Heart right ventricle (tissue), 16 donors: ENCODE measurements at places on chromosomes 7 and 10. TPM values are rescaled to one million over a fixed set of nuclear protein-coding genes. Genes with fewer than 3 reads are reported as not detected.

GRCh38 chr10:119412244-119413092 lies 130.1 kb downstream of the RGS10 start:
- peak; percentile 84 for DNase-seq

GRCh38 chr10:6607778-6608177 lies 27.7 kb upstream of the PRKCQ start:
- DNase-seq = no peak

- DNase-seq = no peak
Observed at GRCh38 chr7:37089972-37090371, 358.7 kb downstream of the ELMO1 start.

- no peak for DNase-seq
Observed at GRCh38 chr7:79465551-79465950, 12.1 kb upstream of the MAGI2 start.

MBL2 gene
- polyA plus RNA-seq = not detected

SLC26A5 gene
- polyA plus RNA-seq = not detected

DRGX gene
- not detected for polyA plus RNA-seq
